ENCODE measurements at places on chromosomes 13 and 19. TPM values are rescaled to one million over a fixed set of nuclear protein-coding genes. Genes with fewer than 3 reads are reported as not detected.

GRCh38 chr13:30966101-30966500 lies 33.6 kb downstream of the TEX26 start:
- no peaks in the 10 kb centered on the region for H3K36me3 ChIP-seq
- no peak overlapping the region for H3K27ac ChIP-seq
- peak; percentile 13 for DNase-seq
- H3K4me1 ChIP-seq, result peaks cover 18% of the 10 kb centered on the region
- peaks cover 3% of the 10 kb centered on the region for H3K27me3 ChIP-seq

- H3K27me3 ChIP-seq, result no peaks in the 10 kb centered on the region
- H3K27ac ChIP-seq, result no peak overlapping the region
- peak; percentile 13 for DNase-seq
- H3K4me3 ChIP-seq, result no peak overlapping the region
- no peaks in the 10 kb centered on the region for H3K36me3 ChIP-seq
Measured at GRCh38 chr13:60075850-60076249, 87.9 kb downstream of the DIAPH3 start.

The CGB1 gene
- total RNA-seq, result not detected

DNA sequence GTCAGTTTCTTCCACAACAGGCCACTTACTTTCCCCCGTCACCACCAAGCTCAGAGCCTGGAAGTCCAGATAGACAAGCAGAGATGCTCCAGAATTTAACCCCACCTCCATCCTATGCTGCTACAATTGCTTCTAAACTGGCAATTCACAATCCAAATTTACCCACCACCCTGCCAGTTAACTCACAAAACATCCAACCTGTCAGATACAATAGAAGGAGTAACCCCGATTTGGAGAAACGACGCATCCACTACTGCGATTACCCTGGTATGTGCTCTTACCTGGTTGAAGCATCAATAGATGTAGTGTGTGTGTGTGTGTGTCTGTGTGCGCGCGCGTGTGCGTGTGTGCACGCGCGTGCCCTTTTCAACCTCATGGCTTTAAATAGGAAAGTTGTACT lies 3.7 kb downstream of the KLF5 start:
- H3K27ac ChIP-seq, result no peak overlapping the region
- no peak for DNase-seq
- H3K4me1 ChIP-seq, result peaks cover 5% of the 10 kb centered on the region
- no peaks in the 10 kb centered on the region for H3K27me3 ChIP-seq
- no peak overlapping the region for H3K4me3 ChIP-seq
- peaks cover 5% of the 10 kb centered on the region for H3K36me3 ChIP-seq

The CYP2A6 gene
- total RNA-seq, result not detected

- peak; percentile 74 for DNase-seq
- H3K27me3 ChIP-seq, result no peaks in the 10 kb centered on the region
Measured at GRCh38 chr13:44243198-44243857, 130.3 kb upstream of the SERP2 start.

GRCh38 chr13:57212989-57213388 lies 46.0 kb downstream of the PRR20E start:
- no peaks in the 10 kb centered on the region for H3K4me1 ChIP-seq
- DNase-seq, result no peak
- no peak overlapping the region for H3K27ac ChIP-seq
- no peaks in the 10 kb centered on the region for H3K27me3 ChIP-seq
- H3K4me3 ChIP-seq, result no peak overlapping the region
- no peaks in the 10 kb centered on the region for H3K36me3 ChIP-seq

GRCh38 chr13:105276571-105276970 lies 1258.9 kb downstream of the EFNB2 start:
- no peak for DNase-seq
- H3K27me3 ChIP-seq, result no peaks in the 10 kb centered on the region
- H3K4me3 ChIP-seq, result no peak overlapping the region
- H3K36me3 ChIP-seq, result no peaks in the 10 kb centered on the region
